Right ventricle myocardium inferior (tissue), 1 donor: ENCODE measurements at places on chromosomes 7 and 10.

DNA sequence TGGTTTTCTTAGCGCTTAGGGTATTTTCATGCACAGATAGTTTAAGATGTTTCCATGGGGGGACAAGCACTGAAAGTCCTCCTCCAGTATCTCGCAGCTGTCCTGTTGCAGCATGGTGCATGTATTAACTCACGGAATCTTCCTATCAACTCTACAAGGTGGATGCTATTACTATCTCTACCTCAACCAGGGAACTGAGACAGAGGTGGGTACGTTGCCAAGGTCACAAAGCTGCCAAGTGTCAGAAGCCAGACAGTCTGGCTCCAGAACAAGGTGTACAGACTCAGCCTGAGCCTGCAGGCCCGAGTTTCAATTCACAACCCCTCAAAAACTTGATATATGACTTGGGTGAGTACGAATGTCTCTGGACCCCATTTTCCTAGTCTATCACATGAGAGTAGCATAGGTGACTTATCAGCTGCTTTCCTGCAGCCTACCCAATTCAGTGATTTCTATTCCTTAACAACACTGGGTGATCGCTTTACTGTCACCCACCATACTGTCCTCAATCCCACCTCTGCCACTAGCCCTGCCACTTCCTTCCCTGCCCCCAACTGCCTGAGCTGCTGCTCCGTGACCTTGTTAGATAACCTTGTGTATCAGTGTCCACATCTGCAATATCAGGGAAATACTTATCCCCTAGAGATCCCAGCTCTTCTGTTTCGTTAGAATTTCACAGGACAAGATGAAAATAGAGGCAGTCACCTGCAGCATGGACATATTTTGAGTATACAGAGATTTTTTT, 92.1 kb downstream of the ABCC2 start:
- no peak for DNase-seq

DNA sequence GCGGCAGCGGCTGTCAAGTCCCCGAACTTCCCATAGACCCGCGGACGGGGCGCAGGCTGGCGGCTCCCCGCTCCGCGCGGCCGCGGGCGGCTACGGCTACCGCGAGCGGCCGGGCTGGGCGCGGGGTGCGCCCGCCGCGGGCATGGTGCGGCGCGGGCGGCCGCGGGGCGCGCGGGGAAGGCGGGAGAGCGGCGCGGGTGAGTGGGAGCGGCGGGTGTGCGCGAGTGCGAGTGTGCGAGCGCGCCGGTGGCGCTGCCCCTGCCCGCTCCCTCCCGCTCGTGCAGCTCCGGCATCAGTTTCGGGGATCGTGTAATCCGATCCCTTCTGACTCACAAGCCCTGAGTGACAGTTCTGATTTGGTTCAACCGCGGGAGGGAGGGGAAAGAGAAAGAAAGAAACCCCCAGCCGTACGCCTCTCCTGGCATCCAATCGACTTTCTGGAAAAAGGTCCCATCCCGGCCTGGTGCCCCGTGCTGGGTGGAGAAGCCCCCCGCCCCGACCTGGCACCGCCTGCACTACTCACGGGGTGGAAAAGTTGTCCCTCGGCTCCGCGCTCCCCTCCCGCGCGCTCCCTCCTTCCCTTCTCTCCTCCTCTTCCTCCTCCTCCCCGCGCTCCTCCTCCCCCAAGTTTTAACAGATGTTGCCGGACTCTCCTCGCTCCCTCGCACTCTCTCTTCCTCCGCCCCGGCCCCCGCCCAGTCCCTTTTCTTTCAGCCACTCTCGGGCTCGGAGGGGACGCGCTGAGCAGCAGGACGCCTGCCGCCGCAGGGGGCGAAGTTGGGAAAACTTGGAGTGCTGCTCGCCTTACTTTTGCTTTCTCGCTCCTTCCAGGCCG, at the start of gene GLI3:
GLI3 (minus strand) TSS at position 234 of the 835 bp plus-strand sequence. CDS start 13,956 bp downstream, outside the sequence.
- DNase-seq = peak; percentile 89

- DNase-seq = no peak
These were observed 370.7 kb downstream of the PPP1R3A start for GRCh38 chr7:113548137-113548536.

GRCh38 chr7:49928787-49929186, 155.3 kb downstream of the VWC2 start:
- no peak for DNase-seq

GRCh38 chr7:49172639-49173038, 248.3 kb downstream of the CDC14C start:
- no peak for DNase-seq

DNA sequence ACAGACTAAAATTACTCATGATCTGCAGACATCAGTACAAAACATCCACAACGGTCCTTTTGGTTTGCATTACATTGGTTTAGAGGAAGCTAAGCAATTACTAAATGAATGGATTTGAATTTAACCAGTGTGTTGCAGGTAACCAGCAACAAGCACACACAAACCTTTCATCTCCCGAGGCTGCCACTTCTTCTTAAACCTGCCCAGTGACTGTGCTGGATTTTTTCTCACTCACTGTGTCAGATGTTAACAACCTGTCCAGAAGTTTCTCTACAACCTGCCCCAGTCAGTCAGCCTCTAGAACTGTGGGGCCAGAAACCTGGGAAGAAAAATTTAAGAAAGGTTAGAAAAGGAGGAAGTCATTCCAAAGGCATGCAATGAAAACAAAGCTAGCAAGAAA, 2.4 kb upstream of the MEOX2 start:
- DNase-seq = no peak
